ENCODE measurements at places on chromosomes 1 and 21.

DNA sequence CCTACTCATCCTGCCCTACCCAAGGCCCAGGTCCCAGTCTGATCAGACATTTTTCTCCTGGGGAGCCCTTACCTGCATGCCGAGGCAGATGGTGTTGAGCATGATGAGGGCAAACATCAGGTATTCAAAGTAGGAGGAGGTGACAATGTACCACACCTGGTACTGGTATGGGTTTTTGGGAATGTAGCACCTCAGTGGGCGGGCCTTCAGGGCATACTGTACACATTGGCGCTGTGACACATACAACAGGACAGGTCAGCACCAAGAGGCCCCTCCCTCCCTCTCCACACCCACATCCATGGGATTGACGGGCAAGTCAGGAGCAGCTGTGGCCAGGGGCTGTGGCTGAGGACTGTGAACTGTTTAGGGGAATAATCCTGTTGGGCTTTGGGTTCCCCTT is 37.1 kb upstream of the KIF21B start:
- no peak for DNase-seq

- no peak for DNase-seq
These were observed 29.9 kb downstream of the CHML start for GRCh38 chr1:241610056-241610815.

GRCh38 chr21:19999369-20000272 is 998.6 kb upstream of the NCAM2 start:
- no peak for DNase-seq

- no peak for DNase-seq
These were observed 230.4 kb downstream of the DNM3 start for GRCh38 chr1:172071746-172072145.

GRCh38 chr1:205600085-205600484 is 31.7 kb downstream of the ELK4 start:
- DNase-seq = no peak
